ENCODE measurements at places on chromosomes 1 and 21. TPM values are rescaled to one million over a fixed set of nuclear protein-coding genes. Genes with fewer than 3 reads are reported as not detected.

The ABCG1 gene
- 101 TPM for total RNA-seq

DNA sequence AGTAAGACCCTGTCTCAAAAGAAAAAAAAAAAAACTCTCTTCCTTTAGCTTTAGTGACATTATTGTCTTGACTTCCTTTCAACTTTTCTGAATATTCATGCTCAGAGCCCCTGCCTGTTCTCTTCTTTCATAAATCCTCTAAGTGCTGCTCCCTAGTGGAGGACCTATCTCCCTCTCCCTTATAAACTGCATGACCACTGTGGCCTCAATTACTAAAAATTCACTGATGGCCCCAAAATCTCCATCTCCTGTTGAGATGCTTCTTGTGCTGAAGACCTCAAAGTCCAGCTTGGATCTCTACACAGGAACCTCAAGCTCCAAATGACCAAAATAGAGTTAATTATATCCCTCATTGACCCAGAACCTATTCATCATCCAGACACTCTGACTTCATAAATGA lies 7.8 kb downstream of the ITLN1 start:
- no peak overlapping the region for H3K4me3 ChIP-seq
- peaks cover 34% of the 10 kb centered on the region for H3K4me1 ChIP-seq
- no peak for DNase-seq
- H3K36me3 ChIP-seq = no peaks in the 10 kb centered on the region

DNA sequence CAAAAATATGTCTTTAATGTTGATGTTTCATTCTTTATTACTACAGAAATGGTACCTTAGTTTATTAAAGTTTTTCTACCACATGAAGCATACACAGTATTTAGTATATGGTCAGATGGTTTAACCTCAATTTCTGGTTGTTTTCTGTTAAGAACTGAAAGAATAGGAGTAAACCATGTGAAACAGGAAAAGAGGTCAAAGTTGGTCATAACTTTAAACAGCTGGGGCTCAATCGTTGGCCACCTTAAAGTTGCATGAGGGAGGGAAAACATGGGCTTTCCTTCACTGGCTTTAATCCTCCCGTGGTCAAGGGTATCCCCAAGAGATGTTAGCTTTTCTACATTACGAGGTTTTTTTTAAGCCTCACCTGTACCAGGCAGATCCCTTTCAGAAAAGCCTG lies 483.3 kb upstream of the ADAMTS5 start:
- no peaks in the 10 kb centered on the region for H3K4me1 ChIP-seq
- H3K36me3 ChIP-seq = no peaks in the 10 kb centered on the region
- no peak overlapping the region for H3K4me3 ChIP-seq
- no peaks in the 10 kb centered on the region for H3K27me3 ChIP-seq

The SH3D21 gene
- total RNA-seq = 3.0 TPM

All from spleen (tissue), 13 donors.